ENCODE measurements at places on chromosomes 4 and X.

GRCh38 chr4:76256032-76256431 lies 4.5 kb downstream of the FAM47E start:
- DNase-seq = no peak

- DNase-seq = no peak
Observed at GRCh38 chr4:74041418-74041817, 2.9 kb upstream of the CXCL3 start.

- no peak for DNase-seq
Observed at GRCh38 chr4:183035726-183036415, 63.2 kb upstream of the WWC2 start.

DNA sequence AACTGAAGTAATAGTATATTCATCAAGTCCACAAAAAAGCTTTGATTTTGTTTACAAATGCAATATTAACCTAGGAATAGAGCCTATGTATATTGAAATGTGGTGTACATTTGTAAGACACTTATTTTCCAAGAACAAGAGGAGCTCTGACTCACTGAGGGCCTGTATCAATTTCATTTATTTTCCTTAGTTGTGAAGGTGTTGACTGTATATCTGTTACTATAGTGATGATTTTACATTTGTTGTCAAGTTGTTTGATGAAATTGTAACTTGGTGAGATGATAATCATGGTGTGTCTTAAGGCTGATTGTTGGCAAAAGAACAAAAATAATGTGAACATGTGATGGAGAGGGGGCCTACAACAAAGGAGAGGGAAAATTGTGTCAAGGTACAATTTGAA lies 274.9 kb upstream of the TEX13A start:
- no peak for DNase-seq

- DNase-seq = no peak
Observed at GRCh38 chrX:78476701-78477100, 149.3 kb upstream of the CYSLTR1 start.

GRCh38 chr4:7414046-7414445 lies 20.7 kb downstream of the PSAPL1 start:
- no peak for DNase-seq

DNA sequence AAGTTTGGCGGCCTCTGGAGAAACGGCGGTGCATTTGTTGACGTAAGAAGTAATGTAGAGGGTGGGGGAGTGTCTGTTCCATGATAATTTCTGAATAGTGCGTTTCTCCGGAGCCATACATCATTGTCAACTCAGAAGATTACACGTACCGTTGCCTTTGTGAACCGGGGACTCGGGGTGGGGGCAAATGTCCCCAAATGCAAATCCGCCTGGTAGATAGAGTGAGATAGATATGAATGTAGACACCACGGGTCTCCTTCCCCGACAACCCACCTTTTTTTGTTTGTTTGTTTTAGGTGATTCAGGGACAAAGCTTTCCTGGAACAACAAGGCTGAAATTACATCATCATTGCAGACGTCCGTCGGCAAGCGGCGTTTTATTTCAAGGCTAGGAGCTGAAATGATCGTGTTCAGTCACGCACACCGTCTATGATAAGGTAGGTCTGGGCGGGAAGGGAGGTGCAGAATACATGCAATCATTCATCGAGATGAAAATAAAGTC lies 96.0 kb upstream of the PPP2R3B start:
- DNase-seq = no peak

DNA sequence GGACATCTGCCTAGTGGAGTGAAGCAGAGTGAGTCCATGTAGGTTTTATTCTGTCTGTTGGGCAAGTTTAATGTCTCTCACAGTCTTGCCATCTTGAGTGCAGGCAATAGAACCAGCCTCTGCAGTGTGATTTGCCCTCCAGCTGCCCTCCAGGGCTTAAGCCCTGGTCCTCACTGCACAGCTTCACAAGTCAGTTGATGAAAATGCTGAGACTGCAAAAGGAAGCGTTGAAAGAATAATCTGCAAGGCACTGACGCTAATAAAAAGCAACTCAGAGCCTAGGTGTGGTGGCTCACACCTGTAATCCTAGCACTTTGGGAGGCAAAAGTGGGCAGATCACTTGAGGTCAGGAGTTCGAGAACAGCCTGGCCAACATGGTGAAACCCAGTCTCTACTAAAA lies 54.1 kb upstream of the PHOX2B start:
- DNase-seq = no peak

GRCh38 chr4:159155119-159155518 lies 52.2 kb downstream of the RAPGEF2 start:
- no peak for DNase-seq

- DNase-seq = no peak
Observed at GRCh38 chrX:97057349-97057909, 173.7 kb downstream of the RPA4 start.

DNA sequence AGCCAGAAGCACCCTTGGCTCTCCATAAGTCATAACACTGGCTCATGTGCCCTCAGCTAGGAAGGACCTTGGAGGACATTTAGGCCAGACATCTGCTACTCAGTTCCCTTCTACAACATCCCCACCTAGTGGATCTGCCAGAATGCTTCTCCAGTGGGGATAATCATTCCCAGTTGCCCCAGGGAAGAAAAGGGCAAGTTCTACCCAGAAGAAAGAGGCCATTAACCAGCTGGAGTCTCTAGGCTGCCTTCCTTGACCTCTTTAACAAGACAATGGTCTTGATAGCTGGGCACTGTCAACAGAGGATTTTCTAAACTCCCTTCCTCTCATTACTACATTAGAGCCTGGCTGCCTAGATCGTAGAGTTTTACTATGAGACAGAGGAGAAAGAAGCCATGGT lies 42.0 kb downstream of the LGI2 start:
- DNase-seq = no peak

DNA sequence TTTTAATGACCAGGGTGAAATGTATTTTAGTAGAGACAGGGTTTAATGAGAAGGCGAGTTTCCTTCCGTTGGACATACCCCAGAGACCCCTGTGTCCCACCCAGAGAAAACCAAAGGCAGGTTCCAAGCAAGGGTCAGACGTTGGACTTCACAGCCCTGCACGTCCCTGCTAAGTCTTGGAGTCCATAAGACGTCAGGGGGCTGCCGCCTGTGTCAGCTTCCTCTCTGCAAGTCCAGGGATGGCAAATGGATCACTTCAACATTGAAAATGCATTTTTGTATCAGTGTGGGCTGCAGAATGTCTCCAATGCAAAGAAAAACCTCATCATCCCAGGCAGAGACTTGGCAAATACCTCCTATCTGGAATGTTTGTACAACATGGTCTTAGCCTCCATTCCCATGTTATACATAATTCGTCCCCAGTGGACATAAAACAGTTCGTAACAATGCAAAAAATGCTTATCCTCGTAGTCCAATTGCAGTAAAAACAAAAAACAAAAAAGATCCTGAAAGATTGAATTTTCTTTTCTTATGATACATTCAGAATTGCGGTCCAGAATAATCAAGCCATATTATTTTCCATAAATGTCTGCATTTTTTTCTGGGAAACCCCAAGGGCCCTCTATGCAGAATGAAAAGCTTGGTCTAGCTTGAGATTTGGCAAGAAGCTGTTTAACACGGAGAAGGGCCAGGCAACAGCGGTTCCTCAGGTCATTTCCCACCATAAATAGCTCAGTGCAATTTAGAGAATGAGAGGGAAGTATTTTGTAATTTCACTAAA lies 190.9 kb downstream of the SHOX start:
- DNase-seq = no peak

DNA sequence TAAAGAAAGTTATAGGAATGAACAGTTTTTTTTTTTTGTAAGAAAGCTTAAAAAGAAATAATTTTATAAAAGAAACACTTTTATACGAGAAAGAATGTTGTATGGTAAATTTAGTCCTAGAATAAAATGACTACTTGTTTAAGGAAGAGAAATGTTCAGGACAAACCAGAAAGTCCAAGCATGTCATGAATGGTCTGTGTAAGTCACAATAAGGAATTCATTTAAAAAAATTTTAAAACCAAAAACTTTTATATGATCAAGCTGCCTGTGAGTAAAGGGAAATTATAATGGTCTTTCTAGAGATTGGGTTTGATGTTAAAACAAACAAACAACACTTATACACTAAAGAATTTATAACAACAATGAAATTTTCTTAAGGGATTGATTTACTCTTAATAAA lies 858.9 kb upstream of the PCDH7 start:
- DNase-seq = no peak

DNA sequence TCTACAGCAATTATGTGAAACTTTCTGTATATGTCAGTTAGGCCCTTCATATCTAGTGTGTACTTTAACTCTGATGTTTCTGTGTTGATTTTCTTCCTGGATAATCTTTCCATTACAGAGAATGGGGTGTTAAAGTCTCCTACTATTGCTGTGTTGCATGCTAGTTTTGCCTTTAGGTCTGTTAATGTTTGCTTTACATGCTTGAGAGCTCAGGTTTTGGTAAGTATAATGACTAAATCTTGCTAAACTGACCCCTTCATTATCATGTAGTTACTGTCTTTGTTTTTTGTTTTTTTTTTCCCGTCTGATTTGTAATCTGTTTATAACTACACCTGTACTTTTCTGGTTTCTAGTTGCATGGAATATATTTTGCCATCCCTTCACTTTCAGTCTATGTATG lies 63.6 kb upstream of the UGT2B15 start:
- no peak for DNase-seq

DNA sequence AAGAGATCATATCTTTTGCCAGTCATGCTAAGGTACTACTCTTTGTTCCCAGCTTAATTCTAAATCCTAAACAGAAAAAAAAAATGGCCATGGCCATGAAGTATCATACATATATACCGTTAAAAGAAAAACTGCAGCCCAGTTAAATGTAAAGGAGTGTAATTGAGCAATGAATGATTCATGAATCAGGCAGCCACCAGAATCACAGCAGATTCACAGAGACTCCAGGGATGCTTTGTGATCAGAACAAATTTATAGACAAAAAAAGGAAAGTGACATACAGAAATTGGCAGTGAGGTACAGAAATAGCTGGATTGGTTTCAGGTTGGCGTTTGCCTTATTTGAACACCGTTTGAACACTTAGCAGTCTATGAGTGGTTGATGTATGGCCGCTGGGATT lies 42.1 kb upstream of the PDGFC start:
- no peak for DNase-seq
